ENCODE measurements at places on chromosomes 3 and 15. TPM values are rescaled to one million over a fixed set of nuclear protein-coding genes. Genes with fewer than 3 reads are reported as not detected.

CCRL2 gene
- total RNA-seq: 3.9 TPM

GRCh38 chr15:57440799-57441198 is 64.5 kb downstream of the CGNL1 start:
- DNase-seq: no peak

ADAMTSL3 gene
- total RNA-seq: 19.8 TPM

- no peak for DNase-seq
Measured at GRCh38 chr15:78761020-78761419, 50.2 kb downstream of the ADAMTS7 start.

GRCh38 chr15:38553071-38553470 is 11.5 kb downstream of the RASGRP1 start:
- no peak for DNase-seq

DNA sequence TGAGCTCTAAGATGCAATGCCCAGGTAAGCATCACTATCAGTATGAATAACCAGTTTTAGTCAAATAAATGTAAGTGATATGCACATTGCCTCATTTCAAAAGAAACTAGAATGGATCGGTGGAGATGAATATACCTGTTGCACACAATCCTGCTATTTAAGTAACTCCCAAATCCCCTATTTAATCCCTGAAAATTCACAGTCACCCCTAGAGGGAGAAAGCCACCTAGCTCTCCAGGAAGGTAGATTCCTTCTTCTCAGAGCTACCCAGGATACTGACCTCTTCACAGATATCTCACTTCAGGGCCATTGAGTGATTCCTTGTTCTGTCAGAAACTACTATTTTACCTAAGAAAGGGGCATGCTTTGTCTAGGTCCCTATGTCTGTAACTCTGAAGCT is 11.7 kb downstream of the LSAMP start:
- DNase-seq: no peak

DNA sequence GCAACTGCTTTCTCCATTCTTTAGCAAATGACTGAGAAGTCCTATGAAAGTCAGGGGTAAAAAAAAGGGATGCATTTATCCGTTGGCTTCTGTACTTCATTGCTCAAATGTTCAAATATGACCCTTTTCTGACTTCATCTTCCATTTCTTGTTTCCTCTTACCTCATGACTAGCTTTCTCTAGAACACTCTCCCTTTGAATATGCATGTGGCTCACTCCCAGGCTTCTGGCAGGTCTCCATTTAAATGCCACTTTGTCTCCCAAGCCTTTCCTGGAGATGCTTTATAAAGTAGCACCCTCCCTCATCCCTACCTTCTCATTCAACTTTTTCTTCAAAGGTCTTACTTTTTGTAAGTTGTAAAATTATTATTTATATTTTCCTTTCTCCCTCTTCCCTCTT is 781.8 kb downstream of the NAALADL2 start:
- DNase-seq: no peak

DNA sequence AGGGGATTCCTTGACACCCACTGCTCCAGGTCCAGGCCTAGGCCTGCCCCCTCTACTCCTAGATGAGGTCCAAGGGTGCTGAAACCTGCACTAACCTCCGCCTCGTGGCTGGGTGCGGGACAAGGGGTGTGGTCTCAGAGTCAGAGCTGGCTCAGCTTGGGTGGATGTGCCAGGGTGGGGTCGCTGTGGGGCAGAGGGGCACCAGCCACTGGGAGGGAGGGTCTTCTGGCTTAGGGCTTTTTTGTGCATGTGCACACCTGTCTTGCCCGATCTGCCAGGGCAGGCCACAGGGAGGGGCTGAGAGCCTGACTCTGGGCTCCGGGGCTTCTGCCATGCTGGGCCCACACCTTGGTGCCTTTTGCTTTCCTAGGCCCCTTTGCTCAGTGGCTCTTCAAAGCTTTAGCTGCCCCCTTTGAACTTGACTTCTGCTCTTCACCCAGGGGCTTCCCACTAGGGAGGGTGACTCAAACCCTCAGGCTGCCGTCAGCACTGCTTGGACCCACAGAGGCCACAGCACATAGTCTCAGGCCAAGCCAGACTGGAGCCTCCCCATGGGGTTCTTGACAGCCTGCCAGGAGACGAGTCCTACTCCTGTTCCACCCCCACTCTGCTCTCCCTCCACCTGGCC is 73.0 kb downstream of the KLF13 start:
- DNase-seq: no peak

GRCh38 chr3:20701641-20702040 is 515.6 kb upstream of the SGO1 start:
- no peak for DNase-seq

GRCh38 chr3:59780209-59780608 is 730.4 kb upstream of the CFAP20DC start:
- no peak for DNase-seq

DNA sequence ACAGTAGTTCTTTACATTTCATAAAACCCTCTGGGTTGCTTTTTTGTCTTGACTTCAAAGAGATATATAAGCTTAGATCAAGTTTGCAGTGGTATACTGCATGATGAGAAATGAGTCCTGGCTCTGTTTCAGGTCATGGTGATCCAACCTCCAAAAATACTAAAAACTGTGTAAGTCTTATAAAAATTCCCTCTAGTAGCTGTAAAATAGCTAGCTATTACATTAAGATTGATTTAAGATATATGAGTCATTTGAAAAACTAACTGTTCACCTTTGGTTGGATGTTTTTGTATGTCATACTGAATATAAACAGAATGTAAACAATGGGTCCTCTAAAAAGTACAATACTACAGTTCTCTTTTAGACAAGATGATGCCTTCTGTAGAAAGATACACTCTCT is 879.2 kb downstream of the ROBO1 start:
- DNase-seq: no peak

EPHA3 gene
- 44.6 TPM for total RNA-seq

EPHB3 gene
- total RNA-seq: 9.3 TPM

- DNase-seq: no peak
Measured at GRCh38 chr15:57503911-57504598, 87.6 kb upstream of the MYZAP start.

DNA sequence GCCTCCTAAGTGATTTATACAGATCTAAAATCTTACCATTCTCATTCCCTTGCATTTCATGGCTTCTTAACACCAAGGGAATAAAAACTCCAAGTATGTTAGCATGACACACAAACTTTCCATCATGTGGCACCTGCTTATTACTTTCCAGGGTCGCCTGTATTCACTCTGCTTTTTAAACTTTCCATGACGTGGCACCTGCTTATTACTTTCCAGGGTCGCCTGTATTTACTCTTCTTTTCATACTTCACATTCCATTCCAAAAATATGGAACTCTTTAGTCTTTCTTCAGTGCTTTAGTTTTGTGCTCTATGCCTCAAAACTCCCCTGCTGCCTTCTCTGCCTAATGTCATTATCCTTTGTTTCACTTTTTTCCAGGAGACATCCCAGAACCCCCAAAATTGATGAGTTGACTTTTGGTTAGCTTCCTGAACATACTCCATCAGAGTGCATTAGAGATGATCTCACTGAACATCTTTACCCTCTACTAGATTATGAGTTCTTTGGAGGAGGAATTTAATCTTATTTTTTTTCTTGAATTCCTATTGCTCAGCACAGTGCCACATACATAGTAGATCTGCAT is 47.0 kb downstream of the CALML4 start:
- no peak for DNase-seq

- DNase-seq: peak; percentile 67
Measured at GRCh38 chr3:39138804-39139415, 14.5 kb downstream of the CSRNP1 start.

CLEC3B gene
- total RNA-seq: 391 TPM

GOLGA8K gene
- 1.9 TPM for total RNA-seq

DNA sequence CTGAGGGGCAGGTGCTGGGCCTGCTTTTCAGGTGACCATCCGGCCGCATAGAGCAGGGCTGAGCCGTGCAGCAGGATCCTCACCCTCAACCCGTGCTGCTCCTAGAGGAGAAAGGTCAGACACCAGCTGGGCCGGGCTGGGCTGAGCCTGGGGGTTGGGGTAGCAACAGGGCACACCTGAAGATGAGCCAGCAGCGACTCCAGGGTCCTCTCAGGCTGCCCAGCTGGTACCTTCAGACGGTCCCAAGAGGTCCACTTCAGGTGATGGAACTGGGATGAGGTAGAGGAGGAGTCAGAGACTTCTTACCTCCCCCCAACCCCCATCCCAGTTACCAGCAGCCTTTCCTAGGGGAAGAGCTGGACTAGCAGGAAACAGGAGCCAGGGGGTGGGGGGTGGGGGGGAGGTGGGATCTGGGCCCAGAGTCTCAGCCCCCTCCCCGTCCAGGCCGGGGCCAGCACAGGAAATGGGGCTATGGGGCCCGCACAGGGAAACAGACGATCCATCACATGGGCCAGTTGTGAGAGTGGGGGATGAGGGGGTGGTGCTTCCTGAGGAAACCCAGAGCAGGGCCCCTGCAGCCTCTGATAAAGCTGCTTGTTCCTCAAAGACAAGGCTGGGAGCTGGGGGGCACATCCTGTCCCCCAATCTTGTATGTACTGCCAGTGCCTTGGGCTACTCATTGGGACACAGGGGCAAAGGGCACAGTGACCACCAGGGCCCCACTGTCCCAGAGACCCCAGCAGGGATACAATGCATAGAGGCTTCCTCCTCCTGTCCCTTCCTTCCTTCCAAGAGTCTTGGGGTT is 3.0 kb downstream of the INKA1 start:
- no peak for DNase-seq

GRCh38 chr3:114089675-114090074 is 33.1 kb downstream of the QTRT2 start:
- DNase-seq: no peak

DNA sequence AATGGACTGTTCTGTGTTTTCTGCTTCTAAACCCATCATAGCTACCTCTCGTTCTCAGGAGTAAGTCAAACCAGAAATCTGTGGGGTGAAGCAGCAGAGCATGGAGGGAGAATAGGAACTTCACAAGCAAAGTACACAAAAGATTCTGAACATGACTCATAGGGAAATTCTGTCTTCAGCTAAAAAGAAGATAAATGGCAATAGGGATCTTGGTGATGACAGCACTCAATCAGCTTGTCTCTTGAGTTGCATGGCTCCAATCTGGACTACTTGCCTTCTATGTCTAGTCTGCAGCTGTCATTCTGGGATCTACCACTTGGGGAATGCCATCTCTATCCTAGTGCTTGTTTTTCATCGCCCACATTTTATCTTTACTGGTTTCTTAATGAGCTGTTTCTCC is 13.5 kb upstream of the GRAMD1C start:
- no peak for DNase-seq

DNA sequence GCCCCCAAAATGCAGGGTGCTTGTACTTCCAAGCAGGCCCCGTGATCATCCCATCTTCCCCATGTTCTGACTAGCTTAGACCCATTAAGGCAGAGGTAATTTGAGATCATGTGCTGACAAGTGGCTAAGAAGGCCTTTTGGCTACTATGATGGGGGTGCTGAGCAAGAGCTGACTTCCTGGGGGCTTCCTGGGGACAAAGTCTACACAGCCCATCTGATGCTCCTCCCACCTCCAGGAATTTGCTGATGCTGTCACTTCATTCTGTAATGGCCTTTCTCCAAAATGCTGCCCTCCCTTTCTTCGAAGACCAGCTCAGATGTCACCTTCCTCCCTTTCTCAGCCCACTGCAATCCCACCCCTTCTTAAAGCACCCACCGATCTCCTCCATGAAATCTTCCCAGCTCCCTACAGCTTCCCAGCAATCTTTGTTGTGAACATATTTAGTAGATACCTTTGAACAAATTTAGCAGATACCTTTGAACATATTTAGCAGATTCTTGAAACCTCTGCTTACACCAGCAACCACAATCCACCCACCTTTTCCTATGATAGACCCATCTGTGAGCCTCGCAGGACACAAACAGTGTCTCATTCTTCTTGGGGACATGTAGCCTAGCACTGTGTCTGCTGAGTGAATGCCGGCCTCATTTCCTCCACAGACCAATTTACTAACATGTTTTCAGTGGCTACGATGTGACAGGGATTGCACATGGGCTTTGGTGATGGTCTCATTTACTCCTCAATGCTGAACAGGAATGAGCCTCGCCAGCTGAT is 223.3 kb downstream of the EPHB1 start:
- no peak for DNase-seq

UROC1 gene
- total RNA-seq: not detected

DNA sequence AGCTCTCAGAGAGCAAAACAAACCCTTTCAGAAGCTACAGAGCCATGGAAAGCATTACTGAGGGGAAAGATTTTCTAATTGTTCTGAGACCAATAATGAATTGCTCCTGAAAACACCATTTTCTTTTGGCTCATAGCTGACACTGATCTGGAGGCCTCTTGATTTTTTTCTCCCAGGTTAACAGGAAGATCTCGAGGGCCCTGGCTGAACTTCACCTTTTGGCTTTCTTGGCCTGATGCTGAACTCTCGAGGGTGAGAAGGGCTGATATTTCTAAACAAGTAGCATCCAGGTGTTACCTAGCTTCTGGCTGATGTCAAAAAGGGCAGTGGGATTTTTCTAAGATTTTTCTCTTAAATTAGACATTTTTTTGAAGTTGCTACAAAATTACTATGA is 19.9 kb upstream of the NFKBIZ start:
- no peak for DNase-seq

ACKR4 gene
- total RNA-seq: 1.1 TPM

GRCh38 chr3:57256844-57257243 is 29.3 kb downstream of the APPL1 start:
- DNase-seq: no peak
